ENCODE measurements at places on chromosomes 5 and 9.

DNA sequence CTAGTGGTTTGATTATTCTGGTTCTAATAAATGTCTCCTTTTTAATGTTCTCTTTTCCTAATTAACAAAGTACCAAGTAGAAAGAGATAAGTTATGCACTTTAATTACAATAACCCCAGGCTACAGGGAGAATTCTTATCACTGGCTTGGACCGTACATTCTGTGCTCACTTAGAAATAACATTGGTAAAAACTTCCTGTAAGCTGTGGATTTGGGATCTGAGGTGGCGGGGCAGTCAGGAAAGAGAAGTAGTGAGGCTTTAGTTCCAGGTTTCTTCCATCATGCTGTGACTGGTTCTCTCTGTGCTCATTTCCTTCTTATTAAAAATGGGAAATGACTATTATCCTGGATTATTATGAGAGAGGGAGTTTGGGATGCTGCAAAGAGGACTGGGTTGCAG is 142.0 kb downstream of the EGFLAM start:
- no peak for DNase-seq

- DNase-seq: no peak
These were observed 83.9 kb downstream of the LRRC70 start for GRCh38 chr5:62662521-62662920.

- DNase-seq: no peak
These were observed 83.2 kb downstream of the WNK2 start for GRCh38 chr9:93267091-93267541.

GRCh38 chr9:34383904-34384303 is 7.2 kb upstream of the MYORG start:
- DNase-seq: no peak

DNA sequence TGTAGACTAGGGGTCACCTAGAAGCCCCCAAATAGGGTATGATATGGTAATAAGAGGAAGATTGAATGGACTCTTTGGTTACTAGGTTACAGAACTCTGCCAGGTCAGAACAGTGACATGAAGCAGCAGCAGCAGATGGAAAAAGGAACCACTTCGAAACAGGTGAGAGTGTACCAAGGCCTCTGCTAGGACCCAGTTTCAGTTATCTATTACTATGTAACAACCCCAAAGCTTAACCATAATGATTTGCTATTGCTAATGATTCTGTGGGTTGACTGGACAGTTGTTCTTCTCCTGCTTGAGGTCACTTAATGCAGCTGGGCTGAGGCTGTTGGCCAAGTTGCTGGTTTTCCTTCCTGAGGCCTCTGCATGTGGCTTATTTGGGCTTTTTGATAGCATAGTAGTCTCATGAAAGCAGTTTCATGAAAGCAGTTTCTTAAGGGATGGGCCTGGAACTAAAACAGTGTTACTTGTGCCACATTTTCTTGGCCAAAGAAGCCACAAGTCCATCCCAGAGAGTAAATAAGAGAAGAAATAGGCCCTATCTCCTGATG is 17.6 kb downstream of the C9orf43 start:
- DNase-seq: no peak

DNA sequence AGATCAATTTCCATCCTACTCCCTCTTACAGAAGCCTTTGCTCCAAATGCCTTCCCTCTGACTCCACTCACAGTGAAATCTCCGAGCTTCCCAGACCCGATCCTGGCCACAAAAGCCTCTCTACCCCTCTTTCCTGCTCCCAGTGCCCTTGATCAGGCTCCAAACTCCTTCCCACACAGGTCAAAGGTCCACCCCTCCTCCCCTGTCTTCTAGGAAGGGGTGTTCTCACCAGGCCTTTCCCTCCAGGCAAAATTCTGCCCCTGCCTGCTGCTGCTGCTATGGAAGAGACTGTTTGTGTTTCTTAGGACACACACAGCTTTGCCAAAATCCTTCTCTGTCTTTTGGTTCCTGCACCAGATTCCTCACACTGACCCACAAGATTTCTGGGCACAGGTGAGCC is 85.8 kb upstream of the ALDH1A1 start:
- no peak for DNase-seq

- no peak for DNase-seq
These were observed 165.1 kb downstream of the FBXO4 start for GRCh38 chr5:42090162-42090561.

DNA sequence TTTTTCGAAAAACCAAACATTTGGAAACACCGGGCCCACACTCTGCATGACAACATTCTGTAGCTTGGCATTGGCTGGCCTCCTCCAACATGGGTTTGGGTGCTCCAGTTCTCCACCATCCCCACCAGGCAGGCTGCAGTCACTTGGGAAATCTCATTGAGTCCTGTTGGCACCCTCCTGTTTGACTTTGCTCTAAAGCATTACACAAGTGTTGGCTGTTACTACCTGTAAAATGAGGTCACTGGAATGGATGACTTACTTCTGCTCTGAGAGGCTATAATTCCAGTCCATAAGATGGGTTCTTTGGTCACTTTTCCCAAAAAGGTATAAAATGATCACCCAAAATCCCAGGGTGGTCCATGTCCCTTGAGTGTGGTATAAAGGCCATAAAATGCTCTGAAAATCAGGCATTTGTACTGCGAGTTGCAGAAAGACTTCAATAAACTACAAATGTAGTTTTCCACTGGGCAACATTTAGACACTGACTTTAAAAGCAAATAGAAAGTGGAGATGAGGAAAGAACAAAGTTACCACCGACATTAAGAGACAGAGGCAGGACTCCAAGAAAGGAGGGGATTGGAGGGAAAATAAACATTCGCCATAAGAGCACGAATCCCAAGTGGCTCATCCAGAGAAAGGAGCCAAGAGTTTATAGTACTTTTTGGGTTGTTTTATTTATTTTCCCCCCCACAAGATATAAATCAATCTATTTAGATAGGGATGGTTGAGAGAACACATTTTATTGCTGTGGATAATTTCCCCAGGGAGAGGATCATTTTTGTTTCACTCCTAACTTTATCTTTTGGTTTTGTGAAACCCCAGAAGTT is 295.1 kb downstream of the TLE1 start:
- no peak for DNase-seq

DNA sequence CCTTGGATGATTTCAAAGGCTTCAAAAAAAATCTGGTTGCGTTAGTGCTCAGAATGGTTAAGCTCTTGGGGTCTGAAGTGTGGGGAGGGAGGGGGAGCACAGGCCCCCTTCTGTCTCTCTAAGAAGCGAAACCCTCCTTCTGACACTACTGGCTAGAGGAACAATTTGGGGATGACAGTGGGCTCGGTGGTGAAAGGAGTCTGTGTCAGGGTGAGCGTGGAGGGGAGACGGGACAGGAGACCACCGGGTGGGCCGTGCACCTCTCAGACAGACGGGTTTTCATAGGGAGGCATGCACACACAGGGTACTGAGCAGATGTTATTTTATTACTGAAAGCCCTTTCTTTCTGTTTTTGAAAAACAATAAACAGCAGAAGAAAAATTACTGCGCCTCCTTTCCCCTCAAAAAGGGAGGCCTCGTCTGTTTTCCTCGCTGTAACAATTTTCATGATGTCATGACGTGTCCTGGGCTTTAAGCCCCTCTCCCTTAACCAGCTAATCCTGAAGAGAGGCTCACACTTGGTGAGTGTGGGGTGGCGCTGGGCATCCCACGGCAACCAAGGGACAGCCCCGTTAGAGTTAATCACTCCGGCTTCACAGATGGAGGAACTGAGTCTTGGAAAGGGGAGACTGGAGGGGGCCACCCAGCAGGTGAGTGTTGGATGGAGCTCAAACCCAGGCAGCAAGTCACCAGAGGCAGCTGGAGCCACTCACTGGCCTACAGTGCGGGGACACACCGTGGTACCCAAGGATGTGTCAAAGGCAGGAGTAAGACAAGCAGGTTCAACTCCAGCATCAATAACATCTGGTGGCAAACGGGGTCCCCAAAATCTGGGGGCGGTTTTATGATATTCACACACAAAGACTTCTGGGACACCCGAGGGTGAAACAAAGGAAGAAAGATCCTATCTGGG is 53.4 kb downstream of the PTCH1 start:
- DNase-seq: no peak

GRCh38 chr5:45454114-45454513 is 242.1 kb downstream of the HCN1 start:
- DNase-seq: no peak

- DNase-seq: no peak
These were observed 455.1 kb upstream of the TLE4 start for GRCh38 chr9:79116709-79117108.

GRCh38 chr9:130029223-130029973 is 13.6 kb downstream of the FNBP1 start:
- no peak for DNase-seq

DNA sequence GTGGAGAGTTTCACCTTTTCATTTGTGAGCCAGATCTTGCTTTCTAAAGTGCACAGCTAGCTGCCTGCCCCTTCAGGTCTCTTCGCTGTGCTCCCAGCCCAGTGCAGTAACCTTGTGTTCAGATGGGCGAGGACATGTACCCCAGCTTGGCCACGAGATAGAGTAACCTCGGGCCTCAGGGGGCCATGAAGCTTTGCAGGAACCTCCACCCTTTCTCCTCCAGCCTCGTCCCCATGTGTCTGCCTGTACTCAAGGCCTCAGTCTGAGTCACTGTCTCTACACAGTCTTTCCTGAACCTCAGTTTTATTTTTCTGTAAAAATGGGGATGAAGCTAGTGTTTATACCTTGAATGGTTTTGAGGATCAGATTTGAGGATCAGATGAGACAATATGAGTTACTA is 37.9 kb downstream of the ERGIC1 start:
- DNase-seq: no peak

- DNase-seq: no peak
These were observed 668.8 kb upstream of the KLF4 start for GRCh38 chr9:108158236-108158995.

DNA sequence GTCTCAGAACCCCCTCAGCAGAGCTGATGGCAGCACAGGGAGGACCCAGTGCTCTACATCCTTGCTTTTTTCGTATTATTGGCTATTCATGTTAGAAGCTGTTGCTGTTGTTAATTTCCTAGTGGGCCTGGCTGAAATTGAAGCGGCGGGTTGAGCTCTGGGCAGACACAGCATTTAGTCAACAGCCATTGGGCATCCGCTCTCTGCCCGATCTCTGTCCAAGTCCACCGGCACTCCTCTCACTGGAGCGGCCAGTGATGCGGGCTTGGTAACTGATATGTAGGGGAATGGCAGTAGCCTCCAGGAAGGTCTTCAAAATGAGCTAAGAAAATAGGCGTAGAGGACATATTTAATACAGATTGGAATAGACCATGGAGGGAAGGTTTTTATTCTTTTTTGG is 1.3 kb upstream of the GARNL3 start:
- DNase-seq: no peak

DNA sequence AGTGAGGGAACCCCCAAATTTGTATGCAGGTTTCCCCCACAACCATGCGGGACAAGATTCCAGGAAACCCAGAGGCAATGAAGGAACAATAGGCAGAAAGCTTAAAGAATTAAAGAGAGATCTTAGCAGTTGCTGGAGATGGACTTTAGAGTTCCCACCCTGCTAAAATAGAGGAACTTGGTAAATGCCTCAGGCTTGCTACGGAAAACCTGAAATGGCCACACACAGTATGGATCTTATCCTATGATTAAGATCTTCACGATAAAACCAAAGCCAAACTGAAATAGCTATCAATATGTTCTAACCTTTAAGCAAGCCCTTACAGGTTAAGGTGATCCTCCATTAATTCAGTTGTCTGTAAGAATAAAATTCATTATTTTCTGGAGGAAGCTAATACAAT is 148.3 kb downstream of the RANBP17 start:
- no peak for DNase-seq

- no peak for DNase-seq
These were observed 38.8 kb upstream of the RGMB start for GRCh38 chr5:98734646-98735045.

GRCh38 chr5:152804179-152804578 is 399.1 kb upstream of the NMUR2 start:
- DNase-seq: no peak

- no peak for DNase-seq
These were observed 84.7 kb upstream of the SLIT3 start for GRCh38 chr5:169385636-169386035.

DNA sequence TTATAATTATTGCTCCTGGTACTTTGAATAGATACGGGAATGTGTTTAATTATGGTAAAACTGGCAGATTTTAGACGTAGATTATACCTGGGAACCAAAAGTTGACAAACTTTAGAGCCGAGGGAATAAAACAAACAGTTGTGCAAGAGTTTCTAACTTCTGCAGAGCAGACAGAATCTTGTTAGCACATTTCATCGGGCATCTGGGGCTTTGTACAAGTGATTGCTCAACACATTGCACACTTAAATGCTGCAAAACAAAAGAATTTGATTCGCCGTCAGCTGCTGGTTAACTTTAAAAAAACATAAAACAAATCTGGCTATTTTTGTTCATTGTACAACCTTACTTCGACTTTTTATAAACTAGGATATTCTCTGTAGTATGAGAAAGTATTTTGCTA is 398.1 kb downstream of the MAN2A1 start:
- no peak for DNase-seq

GRCh38 chr5:138978080-138978479 is 102.9 kb upstream of the LRRTM2 start:
- no peak for DNase-seq

DNA sequence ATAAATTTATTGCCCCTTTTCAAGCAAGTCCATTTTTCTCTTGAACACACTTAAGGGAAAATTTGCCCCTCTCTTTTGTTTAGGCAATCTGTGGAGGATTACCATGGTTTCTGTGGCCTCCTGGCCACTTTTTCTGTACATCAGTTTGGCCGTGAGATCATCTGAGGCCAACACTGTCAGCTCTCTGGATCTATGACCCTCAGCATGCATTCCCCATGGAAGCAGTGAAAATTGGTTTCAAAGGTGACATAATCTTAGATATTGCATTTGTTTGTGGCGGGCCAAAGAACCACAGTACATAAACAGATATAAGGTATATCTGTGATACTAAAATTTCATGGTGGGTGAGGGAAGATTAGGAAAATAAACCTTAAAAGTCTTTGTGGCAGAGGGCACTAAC is 4.6 kb upstream of the ZNF474 start:
- DNase-seq: no peak

DNA sequence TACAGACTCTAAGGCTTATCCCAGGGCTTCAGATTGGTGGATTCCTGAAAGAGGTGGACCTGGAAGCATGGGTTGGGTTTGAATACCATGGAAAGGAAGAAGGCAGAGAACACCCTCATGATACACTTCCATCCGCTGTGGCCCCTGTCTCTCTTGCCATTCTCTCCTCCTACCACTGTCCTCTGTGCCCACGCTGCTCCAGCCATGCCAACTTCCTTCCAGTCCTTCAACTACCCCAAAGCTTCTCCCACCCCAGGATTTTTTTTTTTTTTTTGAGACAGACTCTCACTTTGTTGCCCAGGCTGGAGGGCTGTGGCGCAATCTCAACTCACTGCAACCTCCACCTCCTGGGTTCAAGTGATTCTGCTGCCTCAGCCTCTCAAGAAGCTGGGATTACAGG is 1.7 kb upstream of the SPARC start:
- DNase-seq: no peak

- no peak for DNase-seq
These were observed 34.3 kb upstream of the RPS23 start for GRCh38 chr5:82312373-82312856.

DNA sequence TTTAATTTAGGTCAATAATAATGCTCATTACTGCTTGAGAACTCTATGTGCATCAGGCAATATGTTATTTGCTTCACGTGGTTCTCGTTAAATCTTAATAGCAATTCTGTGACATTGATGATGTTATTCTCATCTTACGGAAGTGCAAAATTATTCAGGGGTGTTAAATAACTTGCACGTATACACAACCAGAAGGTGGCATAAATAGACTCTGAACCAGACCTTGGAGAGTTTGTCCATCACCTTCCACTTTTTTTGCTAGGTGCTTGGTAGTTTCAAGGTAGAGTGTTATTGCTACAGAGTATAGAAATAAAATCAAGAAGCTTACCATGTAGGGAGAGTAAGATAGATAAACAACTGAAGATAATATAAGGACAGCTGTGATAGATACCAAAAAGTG is 23.6 kb upstream of the TNFAIP8 start:
- DNase-seq: no peak
